ENCODE measurements at places on chromosomes 1 and 21.

DNA sequence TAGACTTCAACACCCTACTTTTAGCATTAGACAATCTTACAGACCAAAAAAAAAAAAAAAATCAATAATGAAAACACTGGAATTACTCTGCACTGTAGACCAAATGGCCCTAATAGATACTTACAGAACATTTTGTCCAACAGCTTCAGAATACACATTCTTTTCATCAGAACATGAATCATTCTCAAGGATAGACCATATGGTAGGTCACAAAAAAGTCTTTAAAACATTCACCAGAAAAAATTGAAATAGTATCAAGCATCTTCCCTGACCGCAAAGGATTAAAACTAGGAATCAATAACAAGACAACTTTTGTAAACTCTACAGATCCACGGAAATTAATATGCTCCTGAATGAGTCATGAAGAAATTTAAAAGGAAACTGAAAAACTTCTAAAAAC is 22.5 kb downstream of the ZNF670 start:
- DNase-seq, result no peak

GRCh38 chr1:223341121-223341520 is 22.9 kb downstream of the SUSD4 start:
- DNase-seq, result no peak

DNA sequence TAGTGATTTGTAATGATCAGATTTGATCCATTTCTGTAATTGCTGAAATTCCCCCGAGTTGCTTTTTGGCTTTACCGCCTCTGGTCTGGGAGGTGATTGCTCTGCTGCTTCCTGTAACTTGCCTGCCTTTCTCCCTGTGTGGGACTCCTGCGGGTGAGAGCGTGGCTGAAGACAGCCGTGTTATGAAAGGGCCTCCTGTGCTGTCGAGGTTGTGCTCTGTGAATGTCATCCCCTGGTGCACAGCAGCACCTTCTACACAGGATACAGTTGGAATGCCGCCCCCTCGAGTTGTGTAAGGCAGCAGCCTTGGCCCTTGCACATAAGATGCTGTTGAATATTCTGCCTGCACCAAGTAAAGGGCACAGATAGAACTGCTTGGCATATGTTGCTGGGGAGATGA is 5.9 kb downstream of the SOD1 start:
- peak; percentile 52 for DNase-seq

DNA sequence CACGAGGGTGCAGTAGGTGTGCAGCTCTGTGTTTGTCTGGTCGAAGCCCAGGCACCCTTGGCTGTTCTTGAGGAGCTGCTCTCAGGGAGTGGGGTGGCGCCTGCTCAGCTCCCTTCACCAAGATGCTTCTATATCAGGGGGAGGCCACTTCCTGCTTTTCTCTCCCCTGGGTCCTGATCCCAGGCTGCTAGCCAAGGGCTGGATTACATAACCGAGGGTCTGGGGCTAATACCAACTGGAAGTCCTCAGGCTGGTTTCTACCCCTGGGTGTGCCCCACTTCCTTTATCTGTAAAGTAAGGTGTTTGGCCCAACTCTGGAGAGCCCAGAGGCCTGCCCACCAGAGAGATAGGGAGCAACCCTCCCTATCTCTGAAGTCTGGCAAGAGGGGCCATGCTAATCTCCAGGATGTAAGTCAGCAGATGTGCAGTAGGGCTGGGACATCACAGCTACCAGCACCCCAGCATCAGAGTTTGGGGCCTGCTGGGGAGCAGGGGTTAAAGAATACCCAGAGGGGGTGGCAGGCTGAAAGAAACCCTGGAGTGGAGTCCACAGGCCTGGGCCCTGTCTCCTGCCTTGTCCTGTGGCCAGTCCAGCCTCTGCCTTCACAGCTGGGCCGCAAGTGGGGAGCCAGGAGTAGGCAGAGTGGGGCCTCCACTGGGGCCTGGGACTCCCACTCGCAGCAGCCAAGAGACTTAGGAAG is 2.1 kb downstream of the SELENBP1 start:
- DNase-seq, result no peak

DNA sequence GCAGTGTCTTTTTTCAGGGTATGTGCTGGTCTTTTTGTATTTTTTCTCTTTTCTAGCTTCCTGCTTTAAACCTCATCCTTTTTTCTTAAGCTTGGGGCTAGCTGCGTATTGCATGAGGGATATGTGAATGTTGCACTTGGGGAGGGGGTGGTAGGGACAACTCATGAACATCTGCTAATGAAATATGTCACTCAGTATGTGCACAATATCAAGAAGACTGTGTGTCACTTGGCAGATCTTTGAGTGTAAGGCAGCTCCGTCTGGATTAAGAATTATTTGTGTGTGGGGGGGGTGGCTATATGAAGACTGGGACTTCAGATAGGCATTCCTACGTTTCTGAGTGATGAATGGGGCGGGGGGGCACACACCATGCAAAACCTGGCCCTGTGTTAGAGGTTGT is 170.4 kb upstream of the CACNA1E start:
- DNase-seq, result no peak

DNA sequence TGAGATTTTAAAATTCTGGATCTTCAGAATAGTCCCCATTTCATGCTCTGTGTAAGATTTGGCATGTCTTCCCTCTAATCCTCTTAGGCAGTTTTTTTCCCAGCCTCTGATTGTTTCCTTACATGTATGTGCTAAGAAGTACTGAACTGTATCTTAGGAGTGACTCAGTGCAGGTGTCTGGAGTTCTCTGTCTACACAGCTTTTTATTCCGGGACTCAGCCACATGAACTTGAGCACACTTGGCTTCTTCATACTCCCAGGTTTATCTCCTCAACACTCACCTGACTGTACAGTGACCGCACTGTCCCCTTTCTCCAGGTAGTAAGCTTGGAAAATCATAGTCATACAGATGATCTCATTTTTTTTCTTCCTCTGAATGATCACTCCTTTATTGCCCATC is 50.7 kb downstream of the SYT14 start:
- DNase-seq, result no peak

GRCh38 chr1:84476225-84476624 is 2.8 kb upstream of the RPF1 start:
- DNase-seq, result no peak

GRCh38 chr1:38123356-38124135 is 77.0 kb upstream of the POU3F1 start:
- no peak for DNase-seq

DNA sequence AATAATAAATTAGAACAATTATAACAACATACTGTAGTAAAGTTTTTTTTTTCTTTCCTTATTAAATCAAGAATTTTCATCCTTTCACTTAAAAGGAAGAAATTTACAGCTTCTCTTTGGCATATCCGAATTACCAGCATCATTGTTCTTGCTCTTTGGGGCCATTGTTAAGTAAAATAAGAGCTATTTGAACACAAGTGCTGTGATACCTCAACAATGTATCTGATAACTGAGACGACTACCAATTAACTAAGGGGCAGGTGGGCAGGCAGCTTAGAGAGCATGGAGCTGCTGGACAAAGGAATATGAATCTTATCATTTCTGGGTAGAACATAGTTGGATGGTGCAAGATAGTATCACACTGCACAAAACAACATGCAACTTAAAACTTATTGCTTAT is 719.9 kb upstream of the TMPRSS15 start:
- no peak for DNase-seq

- no peak for DNase-seq
Measured at GRCh38 chr21:19609611-19610010, 1206.0 kb upstream of the TMPRSS15 start.

GRCh38 chr1:20735581-20736111 is 3.1 kb upstream of the SH2D5 start:
- DNase-seq, result no peak

GRCh38 chr21:45836268-45836655 is 145.3 kb upstream of the COL6A1 start:
- no peak for DNase-seq

DNA sequence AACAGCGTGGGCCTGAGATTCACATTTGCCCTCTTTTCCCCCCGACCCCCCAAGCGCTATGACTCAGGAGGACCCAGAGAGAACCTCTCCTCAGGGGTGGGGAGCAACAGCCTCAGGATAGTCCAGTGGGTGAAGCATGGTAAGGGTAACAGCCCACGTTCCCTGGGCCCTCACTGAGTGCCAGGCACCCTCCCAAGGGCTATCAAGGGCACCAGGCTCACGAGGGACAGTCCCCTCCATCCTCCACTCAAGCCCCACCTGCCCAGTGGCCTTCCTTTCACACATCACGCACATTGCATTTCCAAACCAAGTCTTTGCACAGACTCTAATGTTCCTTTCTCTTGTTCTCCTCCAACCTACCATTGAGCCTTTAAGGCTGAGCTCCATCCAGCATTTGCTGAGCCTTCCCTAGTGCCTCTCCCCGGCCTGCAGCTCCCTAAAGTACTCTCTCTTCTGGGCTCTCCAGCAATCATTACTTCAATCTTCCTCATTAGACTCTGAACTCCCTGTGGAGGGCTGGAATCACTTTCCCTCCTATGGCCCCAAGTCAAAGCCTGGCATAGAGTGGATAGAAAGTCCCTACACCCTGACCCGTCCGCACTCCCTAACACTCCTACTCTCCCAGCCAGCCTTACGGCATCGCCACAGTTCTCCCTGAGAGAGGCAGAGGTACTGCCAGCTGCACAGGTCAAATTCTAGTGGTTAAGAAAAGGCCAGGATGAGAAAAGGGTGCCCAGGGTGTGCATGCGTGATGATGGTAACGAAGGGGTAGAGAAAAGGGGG is 1.0 kb downstream of the AKR7A2 start:
- DNase-seq, result no peak

DNA sequence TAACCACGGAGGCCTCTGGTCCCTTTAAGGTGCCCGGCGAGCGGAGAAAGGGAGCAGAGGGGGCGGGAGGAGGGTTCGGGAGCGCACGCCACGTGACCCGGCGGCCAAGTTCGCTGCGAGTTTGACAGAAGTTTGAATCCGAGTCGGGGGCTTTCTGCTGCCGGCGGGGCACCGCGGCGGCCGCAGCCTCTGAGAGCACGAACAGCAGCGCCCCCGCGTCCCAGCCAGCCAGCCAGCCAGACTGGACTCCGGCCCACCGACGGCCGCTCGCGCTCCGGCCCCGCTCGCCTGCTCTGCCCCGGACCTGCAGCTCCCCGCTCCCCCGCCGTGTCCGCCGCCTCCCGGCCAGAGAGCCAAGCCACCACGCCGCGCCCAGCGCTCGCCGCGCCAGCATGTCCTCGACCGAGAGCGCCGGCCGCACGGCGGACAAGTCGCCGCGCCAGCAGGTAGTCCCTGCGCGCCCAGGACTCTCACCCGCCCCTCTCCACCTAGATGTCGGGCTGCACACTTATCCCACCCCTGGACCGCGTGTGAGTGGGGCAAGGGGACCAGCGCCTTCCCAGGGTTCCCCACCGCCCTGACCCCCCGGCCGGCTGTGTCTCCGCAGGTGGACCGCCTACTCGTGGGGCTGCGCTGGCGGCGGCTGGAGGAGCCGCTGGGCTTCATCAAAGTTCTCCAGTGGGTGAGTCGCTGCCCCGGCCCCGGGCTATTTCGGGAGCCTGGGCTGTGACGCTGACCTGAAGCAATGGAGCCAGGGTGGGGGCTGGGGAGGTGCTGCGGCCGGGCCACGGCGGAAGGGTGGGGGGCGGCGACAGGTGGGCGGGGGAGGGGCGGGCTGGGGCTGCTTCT is at the start of gene SYPL2:
SYPL2 (plus strand) TSS at position 95 of the 849 bp plus-strand sequence; CDS start at position 393, 298 bp downstream.
- no peak for DNase-seq

DNA sequence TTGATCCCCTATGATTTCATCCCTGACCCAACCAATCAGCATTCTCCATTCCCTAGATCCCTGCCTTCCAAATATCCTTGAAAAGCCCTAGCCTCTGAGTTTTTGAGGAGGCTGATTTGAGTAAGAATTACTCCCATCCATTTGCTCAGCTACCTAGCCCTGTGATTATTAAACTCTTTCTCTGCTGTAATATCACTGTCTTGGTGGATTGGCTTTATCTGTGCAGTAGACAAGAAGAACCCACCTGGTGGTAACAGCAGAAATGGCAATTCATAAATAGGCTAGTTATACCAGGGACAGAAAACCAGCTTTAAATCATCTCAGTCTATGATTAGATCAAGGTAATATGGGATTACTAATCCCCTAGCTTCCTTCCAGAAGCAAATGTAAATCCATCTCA is 13.0 kb downstream of the IL20 start:
- no peak for DNase-seq

GRCh38 chr1:193433599-193433998 is 247.2 kb upstream of the B3GALT2 start:
- no peak for DNase-seq

DNA sequence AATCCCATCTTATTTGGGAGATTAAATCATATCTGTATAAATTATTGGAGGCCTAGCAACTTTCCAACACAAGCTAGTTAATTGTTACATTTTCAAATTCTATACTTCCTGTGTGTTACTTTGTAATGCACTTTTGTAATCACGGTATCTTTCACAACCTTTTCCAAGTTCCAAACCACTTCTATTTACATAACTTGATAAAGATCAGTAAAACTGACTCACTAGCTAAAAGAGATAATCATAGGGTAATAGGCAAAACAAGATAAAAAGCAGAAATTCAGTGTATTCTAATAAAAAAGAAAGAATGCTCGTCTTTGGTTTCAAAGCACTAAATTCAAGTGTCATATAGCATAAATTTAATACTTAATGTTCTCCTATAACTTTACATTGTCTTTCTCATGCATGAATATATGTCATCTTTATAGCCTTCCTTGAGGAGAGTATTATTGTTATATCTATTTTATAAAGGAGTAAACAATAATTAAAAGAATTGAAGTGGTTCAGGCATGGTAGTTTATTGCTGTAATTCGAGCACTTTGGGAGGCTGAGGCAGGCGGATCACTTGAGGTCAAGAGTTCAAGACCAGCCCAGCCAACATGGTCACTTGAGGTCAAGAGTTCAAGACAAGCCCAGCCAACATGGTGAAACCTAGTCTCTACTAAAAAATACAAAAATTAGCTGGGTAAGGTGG is 66.4 kb downstream of the RGS13 start:
- DNase-seq, result no peak

DNA sequence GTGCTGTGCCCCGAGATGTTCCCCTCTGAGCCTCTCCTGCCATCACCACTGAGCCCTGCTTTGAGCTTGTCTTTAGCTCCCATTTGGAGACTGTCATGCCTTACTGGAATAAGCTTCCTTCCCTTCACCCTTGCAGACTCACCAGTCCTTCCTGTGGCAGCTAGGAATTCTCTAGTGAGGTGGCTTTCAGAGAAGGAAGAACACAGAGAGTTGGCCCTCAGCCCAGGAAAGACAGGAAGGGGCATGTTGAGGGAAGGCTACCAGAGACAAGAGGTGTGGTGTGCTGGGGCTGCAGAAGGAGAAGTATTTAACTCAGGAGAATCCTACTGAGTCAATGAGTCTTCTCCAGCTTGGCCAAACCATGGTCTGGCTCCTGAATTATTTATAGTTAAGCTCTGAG is 76.3 kb downstream of the UCK2 start:
- DNase-seq, result no peak

DNA sequence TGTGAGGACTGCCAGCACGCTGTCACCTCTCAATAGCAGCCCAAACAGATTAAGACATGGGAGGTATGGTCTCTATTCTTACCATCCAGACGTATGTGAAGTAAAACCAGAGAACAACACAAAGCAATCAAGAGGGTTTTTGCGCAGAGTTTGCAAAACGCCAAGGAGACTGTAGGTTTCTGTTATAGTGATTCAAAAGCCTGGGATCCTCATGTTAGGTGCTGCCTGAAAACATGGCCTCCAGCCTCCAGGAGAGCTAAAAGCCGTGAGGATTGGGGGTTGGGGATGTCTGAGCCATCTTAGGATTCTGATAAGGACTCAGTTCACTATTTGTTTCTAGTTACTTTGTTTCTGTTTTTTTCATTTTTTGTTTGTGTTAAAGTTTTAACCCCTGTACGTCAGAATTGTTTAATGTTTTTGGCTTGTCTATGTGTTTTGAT is 4.2 kb upstream of the CCT8 start:
- DNase-seq, result peak; percentile 17

GRCh38 chr1:220217383-220217988 is 54.8 kb downstream of the RAB3GAP2 start:
- no peak for DNase-seq

GRCh38 chr1:202567738-202568137 is 142.5 kb downstream of the SYT2 start:
- no peak for DNase-seq
